ENCODE measurements at places on chromosomes 7 and 10.
A peak's percentile ranks its signal among the peaks of the same experiment; 100 is the strongest.

DNA sequence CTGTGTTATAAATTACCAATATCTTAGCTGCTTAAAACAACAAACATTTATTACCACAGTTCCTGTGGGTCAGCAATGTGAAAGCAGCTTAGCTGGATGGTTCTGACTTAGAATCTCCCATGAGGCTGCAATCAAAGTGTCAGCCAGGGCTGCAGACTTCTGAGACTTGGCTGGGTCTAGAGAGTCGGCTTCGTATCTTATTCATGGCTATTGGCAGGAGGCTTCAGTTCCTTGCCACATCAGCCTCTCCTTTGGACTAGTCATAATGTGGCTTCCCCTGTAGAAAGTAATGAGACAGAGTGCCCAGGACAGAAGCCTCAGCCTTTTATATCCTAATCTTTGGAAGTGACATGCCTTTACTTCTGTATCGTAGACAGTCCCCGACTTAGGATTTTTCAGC, 27.3 kb downstream of the RALA start:
- DNase-seq, result no peak

DNA sequence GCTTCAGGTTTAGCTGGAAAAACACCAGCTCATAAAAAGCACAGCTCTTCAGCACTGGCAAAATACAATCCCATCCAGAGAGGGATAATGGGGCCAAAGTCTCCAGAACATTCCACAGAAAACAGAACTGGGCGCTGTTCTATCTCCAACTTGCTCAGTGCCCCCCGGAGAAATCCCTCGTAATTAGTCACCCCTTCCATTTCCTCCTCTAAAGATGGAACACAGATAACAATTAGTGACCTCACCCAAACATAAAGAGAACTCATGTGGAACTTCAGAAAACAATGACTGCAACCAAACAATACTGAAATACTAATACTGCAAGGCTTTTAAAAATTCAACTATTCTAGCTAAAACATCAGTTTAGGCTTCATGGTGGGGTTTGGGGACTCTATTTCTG, 46.3 kb downstream of the KIAA1549 start:
- no peak for DNase-seq

- no peak for DNase-seq
Measured at GRCh38 chr10:71909399-71910083, 54.7 kb upstream of the CHST3 start.

DNA sequence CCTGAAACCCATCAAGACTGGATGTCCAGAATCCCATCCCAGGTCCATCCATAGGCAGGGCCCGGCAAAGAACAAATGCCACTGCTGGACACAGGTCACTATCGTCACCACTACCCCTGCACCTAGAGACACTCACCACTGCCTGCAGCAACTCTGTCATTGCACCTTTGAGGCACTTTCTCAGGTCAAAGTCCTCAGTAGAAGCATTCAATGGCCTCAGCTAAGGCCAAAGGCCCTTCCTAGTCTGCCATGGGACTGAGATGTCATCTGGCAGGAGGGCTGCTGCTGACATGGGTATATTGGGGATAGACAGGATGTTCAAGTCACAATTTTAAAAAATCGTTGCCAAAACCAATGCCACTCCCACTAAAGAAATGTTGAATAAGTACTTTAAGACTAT, 58.7 kb downstream of the GPAM start:
- DNase-seq, result no peak

- DNase-seq, result no peak
Measured at GRCh38 chr7:38211940-38212339, 33.9 kb downstream of the STARD3NL start.

GRCh38 chr7:47757921-47758411, 176.1 kb upstream of the TNS3 start:
- DNase-seq, result no peak

DNA sequence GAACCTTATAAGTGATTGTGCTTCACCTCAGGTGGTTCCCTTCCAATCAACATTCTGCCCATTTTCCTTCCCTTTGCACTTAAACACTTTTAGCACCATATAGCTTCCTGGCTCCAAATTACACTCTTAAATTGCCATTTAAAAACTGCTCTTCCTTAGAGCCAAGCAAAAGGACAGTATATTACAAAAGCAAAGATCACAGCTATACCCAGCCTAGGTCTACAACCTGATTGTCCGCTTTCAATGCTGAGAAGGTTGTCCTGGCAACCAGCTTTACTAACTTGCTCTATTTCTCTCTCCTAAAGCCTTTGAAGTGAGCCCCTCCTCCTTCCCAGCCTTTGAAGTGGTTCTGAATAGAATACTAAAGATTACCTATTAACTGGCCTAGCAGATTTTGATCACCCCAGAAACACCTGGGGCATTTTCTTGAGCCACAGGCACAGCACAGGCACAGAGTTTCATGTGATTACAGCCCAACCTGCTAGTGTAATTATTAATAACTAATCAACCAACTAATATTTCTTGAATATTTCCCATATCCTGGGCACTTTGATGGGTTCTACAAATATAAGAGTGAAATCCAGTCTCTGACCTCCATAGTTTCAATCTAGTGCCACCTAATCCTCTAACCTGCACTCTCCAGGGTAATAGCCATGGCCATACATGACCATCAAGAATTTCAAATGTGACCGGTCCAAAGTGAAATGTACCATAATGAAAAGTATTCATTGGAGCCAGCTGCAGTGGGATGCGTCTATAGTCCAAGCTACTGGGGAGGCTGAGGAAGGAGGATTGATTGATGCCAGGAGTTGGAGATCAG, 63.6 kb upstream of the TRIM24 start:
- DNase-seq, result peak; percentile 67

Data from GM23338 (cell line).